Cardiac fibroblast (primary cell): ENCODE measurements at places on chromosomes 7 and 10.
A peak's percentile ranks its signal among the peaks of the same experiment; 100 is the strongest.

GRCh38 chr7:34036051-34036920 lies 130.9 kb downstream of the BMPER start:
- DNase-seq = peak; percentile 78

- DNase-seq = no peak
These were observed 8.6 kb downstream of the KIFBP start for GRCh38 chr10:68997211-68997610.

DNA sequence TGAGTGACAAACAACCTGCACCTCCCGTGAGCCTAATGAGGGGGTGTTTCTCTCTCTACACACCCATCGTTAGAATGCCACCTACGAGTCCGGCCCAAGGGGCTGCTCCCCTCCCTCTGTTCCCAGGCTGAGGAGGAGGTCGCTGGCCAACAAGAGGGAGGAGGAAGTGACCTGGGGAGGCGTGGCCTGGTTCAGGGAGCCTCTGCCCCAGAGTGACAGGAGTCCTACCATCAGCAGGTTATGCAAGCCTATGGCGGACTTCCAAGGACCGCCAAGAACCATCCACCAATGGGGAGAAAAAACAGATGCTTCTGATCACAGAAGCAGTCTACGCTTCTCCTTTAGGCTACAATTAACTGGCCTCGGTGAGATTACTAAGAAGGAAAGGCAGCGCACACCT lies 12.3 kb upstream of the EGFR start:
- DNase-seq = no peak

- DNase-seq = no peak
These were observed 629.7 kb upstream of the FZD8 start for GRCh38 chr10:36271627-36272340.

DNA sequence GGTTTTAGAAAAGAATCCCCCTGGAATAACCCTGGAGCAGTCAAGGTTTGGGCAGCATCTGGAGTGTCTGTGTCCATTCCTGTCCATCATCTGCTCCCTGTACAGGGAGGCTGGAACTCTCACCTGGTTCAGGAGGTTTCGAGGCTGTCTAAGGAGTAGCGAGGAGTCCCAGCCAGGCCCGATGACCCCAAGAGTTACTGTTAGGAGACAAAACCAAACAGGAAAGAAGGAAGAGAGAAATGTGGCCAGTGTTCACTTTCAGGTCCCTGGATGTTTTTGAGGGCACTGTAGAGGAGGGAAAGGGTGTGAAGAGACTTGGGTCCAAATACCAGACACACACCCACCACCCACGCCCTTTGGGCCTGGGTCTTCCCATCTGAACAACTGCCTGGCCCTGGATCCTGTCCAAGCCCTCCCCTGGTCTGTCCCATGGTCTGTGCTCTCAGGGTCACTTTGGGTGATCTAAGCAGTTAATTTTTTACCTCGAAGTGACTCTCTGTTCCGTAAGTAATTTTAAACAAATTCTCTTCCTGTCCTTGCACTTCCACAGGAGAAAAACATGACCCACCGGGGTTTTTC lies 117.1 kb downstream of the ZMIZ1 start:
- DNase-seq = no peak

GRCh38 chr10:29623797-29624196 lies 11.0 kb downstream of the SVIL start:
- DNase-seq = peak; percentile 78

DNA sequence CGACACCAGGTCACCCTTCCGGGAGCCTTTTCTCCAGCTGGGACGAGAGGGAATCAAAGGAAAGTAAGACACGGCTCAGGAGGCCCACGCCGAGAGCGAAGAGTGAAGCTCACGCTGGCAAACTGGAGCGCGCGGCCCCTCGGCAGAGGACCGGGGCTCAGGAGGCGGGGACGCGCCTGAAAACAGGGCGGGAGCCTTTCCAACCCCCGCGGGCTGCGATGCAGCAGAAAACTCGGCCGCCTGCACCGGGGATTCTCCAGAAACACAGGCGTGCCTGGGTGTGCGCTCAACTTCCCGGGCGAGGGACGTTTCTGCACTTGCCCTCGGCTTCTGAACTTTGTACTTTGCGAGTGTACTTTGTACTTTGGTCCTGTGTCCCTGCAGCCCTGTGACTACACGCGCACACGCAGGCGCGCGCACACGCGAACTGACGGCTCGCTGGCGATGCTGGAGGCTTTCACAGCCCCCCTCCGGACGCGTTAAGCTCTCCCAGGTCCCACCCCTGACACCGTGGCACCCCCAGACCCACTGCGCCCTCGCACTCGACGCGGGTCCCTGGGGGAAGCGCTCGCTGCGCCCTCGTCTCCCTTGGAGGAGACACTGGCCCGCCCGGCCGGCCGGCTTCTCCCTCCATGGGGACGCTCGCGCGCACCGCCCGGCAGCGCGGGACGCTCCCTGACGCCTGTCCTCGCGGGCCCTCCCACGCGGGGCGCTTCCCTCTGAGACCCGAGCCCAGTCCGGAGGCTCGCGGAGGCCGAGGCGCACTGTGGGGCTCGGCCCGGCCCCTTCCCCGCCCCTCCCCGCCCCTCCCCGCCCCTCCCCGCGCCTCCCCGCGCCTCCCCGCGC lies 588 bp upstream of the PAOX start:
- DNase-seq = peak; percentile 58

DNA sequence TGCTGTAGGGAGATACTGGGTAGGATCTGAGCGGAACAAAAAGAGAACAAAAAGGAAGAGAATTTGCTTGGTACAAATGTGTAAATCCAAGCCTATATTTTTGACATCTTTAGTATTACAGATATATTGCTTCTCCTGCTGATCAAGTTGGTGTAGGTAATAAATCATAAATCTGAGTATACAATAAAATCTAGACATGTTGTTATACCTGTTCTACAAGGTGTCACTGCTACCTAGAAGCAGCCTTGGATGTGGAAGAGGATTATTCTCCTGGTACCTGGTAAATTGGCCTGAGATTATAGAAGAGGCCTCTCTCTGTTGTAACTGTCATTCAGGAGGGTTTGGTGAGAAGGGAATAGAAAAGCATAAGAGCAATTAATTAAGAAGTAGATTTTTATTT lies 89.9 kb upstream of the LSM8 start:
- no peak for DNase-seq

DNA sequence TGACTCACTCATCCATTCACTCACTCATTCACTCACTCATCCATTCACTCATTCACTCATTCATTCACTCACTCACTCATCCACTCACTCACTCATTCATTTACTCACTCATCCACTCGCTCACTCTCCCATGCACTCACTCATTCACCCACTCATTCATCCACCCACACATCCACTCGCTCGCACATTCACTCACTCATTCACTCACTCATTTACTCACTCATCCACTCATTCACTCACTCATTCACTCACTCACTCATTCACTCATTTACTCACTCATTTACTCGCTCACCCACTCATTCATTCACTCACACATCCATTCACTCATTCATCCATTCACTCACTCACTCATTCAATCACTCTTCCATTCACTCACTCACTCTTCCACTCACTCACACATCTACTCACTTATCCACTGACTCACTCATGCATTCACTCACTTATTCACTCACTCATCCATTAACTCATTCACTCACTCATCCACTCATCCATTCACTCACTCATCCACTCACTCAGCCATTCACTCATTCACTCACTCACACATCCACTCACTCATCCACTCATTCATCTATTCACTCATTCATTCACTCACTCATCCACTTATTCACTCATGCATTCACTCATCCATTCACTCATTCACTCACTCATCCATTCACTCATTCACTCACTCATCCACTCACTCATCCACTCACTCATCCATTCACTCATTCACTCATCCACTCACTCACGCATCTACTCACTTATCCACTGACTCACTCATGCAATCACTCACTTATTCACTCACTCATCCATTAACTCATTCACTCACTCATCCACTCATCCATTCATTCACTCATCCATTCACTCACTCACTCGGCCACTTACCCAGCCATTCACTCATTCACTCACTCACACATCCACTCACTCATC lies 74.0 kb downstream of the CARD11 start:
- DNase-seq = no peak

DNA sequence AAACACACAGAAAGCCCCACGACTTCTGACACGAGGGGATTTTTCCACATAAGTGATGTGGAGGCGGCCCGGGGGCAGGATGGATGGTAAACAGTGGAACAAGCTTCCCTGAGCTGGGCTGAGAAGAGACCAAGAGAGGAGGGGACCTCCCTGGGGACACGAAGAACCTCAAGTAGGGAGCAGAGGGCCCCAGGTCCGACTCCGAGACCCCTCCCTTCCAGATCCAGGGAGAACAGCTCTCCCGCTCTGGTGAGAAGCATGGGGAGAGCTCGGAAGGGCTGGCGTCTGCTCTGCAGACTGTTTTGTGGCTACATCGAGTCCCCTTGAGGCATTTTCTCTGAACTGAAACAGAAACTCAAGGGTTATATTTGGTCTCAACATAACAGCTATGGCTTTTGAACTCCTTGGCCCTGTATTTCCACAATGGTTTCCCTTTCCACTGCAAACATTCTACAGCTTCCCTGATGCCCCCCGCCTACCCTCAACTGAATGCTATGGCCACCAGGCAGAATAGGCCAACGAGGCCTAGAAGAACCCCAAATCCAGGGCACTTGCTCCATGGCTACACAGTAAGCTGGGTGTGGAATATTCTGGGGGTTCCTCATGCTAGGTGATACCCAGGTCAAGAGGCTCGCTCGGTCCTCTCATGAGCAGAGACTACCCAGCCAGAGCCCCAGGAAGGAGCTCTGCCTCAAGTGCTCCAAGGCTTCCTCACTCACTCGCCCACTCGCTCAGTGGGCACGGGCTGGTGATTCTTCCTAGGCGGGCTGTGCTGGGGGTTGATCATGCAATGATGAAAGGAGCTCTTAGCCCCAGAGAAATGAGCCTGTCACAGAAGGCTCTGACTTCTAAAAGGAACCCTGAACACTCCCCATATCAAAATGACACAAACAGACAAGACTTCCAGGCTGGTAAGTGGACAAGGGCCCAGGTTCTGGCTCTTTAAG lies 47.5 kb downstream of the FAM53B start:
- no peak for DNase-seq

- no peak for DNase-seq
These were observed 30.6 kb upstream of the HNRNPH3 start for GRCh38 chr10:68301301-68301700.

DNA sequence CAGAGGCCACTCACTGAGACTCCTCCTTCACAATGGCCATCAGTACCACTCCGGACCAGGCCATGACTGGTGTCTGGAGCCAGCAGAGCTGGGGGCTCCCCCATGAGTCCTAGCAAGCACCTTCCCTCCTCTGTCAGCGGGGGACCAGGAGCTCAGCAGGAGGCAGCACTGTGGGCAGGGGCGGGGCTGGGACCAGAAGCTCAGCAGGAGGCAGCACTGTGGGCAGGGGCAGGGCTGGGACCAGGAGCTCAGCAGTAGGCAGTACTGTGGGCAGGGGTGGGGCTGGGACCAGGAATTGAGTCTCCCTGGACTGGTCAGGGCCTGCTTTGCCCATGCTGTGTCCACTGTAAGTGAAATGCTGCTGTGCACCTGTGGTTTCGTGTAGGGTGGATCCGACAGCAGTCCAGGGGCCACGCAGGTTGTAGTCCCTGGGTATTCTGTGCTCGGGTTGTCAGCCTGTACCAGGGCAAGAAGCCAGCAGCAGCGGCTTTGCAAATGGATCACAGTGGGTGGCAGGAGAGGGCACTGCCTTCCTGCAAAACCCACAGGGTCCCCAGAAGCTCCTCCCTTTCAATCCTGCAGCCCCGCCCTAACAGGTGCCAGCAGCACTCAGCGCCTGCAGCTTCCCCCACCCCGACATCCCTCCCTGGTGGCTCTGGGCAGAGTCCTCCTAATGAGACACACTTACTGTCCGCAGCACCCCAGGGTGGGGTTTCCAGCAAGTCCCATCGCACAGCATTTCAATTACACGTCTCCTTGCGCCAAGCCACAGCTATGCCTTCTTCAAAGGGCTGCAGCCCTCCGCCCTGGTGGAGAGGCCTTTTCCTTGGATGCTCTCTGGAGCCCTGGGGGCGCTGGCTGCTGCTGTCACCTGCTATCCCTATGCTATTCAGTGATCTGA lies 220.5 kb downstream of the TCERG1L start:
- no peak for DNase-seq

GRCh38 chr10:27612551-27613035 lies 108.5 kb downstream of the RAB18 start:
- DNase-seq = no peak

DNA sequence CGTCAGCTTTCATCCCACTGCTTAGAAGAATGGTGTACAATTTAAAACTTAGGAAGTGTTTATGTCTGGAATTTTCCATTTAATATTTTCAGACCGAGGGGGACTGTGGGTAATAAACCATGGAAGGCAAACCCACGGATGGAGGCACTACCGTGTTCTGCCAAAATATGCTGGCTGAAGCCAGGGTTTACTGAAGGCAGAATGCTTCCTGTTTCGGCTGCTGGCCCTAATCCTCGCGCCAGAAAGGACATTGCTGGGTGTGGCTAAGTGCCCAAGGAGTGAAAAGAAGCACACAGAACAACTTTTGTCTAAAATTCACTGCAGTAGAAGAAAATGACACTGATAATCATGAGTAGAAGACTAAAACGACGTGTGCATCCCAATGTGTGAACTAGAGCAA lies 32.3 kb downstream of the PITRM1 start:
- DNase-seq = peak; percentile 20

DNA sequence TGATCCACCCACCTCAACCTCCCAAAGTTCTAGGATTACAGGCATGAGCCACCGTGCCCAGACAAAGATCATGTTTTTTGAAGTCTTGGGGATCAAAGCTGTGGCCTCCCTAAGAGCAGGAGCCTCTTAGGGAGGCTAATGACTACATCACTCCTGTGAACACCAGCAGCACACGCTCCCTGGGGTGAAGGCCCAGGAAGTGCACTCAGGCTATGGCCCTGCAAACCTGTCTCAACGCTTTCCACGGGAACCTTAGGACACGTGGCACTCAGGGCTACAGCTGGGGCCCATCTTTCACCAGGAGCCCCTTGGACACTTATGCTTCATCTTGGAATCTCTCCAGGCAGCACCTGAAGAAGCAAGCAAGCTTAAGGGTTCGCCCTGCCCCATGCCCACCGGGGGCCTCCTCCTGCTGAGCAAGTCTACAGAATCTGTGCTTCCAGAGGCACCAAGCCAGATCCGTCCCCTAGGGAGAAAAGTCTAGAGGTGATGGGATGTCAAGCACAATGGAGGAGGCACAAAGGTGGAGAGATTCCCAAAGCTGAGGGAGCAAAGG lies 18.4 kb downstream of the VSTM4 start:
- no peak for DNase-seq

- no peak for DNase-seq
These were observed 36.1 kb downstream of the GPRIN2 start for GRCh38 chr10:46520381-46520780.

DNA sequence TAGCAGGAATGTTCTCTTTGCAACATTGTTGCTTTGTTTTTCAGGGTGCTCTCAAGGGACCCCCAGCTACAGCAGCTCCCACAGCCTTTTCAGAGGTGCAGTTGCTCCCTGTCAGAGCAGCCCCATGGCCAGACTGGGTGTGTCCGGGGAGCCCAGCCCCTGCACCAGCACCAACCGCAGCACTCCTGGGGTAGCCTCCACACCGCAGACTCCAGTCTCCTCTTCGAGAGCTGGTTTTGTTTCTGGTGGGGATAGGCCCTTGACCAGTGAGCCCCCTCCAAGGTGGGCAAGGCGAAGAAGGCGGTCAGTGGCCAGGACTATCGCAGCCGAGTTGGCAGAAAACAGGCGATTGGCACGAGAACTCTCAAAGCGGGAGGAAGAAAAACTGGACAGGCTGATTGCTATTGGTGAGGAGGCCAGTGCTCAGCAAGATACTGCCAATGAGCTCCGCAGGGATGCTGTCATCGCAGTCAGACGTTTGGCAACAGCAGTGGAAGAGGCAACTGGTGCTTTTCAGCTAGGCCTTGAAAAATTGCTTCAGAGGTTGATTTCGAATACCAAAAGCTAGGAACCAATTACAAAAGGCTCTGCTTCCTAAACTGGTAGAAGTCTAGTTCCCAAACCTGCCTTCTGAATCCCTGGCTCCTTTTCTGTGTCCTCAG lies 5.4 kb downstream of the HSPA14 start:
- no peak for DNase-seq
